ENCODE measurements at places on chromosomes 6 and 20. TPM values are rescaled to one million over a fixed set of nuclear protein-coding genes. Genes with fewer than 3 reads are reported as not detected.

- DNase-seq, result no peak
- H3K27me3 ChIP-seq, result no peaks in the 10 kb centered on the region
- H3K27ac ChIP-seq, result no peak overlapping the region
- no peaks in the 10 kb centered on the region for H3K4me1 ChIP-seq
- H3K36me3 ChIP-seq, result no peaks in the 10 kb centered on the region
Observed at GRCh38 chr20:18005170-18005989, 36.6 kb downstream of the MGME1 start.

DNA sequence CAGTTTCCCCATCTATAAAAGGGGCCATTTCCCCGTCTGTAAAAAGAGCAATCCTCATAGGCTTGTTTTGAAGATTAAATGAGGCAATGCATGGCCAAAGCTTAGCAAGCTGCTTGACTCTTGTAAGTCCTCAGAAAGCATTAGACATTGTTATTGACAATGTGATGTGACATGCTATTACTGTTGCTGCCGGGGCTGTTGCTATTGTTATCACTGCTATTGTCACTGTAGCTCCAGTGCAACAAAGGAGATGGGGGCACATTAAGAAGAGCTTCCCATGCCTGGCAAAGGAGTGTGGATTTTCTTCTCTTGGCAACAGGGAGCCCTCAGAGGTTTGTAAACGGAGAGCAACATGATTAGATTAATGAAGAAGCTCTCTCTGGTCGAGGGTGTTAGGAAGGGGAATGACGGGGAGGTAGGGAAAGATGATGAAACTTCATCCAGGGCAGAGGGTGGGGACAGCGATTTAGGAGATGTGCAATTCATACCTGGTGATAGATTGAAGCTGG, 33.1 kb upstream of the FAM83D start:
- no peak overlapping the region for H3K27ac ChIP-seq
- H3K27me3 ChIP-seq, result peaks cover 10% of the 10 kb centered on the region
- H3K4me1 ChIP-seq, result no peaks in the 10 kb centered on the region
- H3K4me3 ChIP-seq, result no peak overlapping the region
- no peaks in the 10 kb centered on the region for H3K36me3 ChIP-seq
- no peak for DNase-seq

GRCh38 chr6:22145823-22146677, 150.8 kb downstream of the PRL start:
- peaks cover 47% of the 10 kb centered on the region for H3K4me1 ChIP-seq
- H3K36me3 ChIP-seq, result no peaks in the 10 kb centered on the region
- peak overlapping the region; percentile 67 for H3K27ac ChIP-seq
- no peaks in the 10 kb centered on the region for H3K27me3 ChIP-seq

GRCh38 chr20:15843777-15844176, 729.5 kb downstream of the KIF16B start:
- H3K27ac ChIP-seq, result no peak overlapping the region
- no peaks in the 10 kb centered on the region for H3K4me1 ChIP-seq
- H3K36me3 ChIP-seq, result no peaks in the 10 kb centered on the region
- H3K27me3 ChIP-seq, result no peaks in the 10 kb centered on the region

Gene TPD52L1
- 2.9 TPM for total RNA-seq

Gene EDEM2
- 34.7 TPM for total RNA-seq

Gene CHRNA4
- 2.4 TPM for total RNA-seq
